Activated T-cell treated with anti-CD3 and anti-CD28 coated beads, Interleukin-2, amount 50 U/mL, for 1 hour (primary cell): ENCODE measurements at places on chromosomes 4 and X.

GRCh38 chr4:15396157-15396800 is 31.6 kb upstream of the C1QTNF7 start:
- peak; percentile 35 for DNase-seq

DNA sequence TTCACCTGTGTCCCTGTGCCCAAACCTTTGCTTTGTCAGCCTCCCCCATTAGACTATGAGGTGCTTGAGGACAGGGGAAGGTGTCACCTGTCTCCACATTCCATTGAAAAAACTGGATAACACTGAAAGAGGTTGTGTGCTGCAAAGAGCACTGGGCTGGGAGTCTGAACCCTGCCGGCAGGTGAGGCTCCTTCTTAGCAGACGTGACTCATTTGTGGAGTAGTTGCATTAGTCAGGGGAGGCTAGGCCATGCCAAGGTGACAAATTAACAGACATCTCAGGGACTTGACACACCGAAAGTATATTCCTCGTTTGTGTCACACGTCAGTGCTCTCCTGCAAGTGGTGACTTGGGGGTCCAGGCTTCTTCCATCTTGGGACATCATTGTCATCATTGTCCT is 95.9 kb upstream of the STX18 start:
- DNase-seq, result no peak

DNA sequence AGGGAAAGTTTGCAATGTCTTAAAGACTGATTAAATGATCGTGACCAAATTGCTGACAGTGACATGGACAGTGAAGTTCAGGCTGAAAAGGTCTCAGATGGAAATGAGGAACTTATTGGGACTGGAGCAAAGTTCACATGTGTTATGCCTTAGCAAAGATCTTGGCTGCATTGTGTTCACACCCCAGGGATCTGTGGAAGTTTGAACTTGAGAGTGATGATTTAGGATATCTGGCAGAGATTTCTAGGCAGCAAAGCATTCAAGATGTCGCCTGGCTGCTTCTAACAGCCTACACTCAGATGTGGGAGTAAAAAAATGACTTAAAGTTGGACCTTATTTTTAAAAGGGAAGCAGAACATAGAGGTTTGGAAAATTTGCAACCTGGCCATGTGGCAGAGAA is 21.4 kb downstream of the SCARB2 start:
- no peak for DNase-seq

- DNase-seq, result no peak
Measured at GRCh38 chrX:96430756-96431455, 253.7 kb upstream of the DIAPH2 start.

DNA sequence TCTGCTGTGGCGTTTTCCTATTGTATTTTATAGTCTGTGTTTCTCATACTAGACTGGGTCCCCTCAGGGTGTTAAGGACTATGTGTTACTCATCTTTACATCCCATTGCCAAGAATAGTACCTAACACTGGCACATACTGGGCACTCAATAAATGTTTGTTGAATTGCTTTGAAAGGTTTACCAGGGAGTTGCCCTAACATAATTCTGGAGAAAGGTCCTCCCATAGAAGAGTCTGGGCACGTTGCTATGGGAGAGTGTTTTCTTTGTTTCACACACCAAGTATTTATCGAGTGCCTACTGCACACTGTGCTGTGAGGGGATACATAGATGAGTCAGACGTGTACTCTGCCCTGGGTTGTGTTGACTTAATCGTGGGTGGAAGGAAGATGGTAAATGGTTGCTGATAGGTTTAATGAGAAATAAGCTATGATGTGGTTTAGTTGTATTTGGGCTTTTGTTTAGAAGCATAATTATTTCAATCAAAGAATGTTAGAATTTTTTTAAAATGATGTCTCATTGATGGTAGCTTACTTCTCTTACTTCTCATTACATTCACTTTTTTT is 42.9 kb downstream of the AFF1 start:
- no peak for DNase-seq

DNA sequence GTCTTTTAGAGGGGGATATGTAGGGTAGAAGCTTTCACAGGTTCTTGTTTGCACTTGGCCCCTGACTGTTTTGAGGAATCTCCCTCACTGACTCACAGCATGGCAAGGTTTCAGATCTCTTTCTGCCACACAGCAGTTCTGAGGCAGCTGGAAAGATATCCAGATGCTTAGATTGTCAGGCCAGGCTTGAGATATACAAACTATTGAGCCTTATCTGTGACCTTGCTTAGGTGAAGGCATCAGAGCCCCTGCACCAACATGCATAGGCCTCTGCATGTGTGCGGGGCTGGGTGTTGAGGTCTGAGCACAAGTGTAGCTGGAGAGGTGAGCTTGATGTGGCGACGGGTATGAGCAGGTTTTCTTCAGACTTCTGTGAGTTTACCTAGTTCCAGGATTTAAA is 80.9 kb upstream of the MSANTD1 start:
- DNase-seq, result no peak

- no peak for DNase-seq
Measured at GRCh38 chr4:22003878-22004277, 55.3 kb upstream of the KCNIP4 start.

GRCh38 chr4:36322921-36323354 is 41.5 kb downstream of the DTHD1 start:
- no peak for DNase-seq

- no peak for DNase-seq
Measured at GRCh38 chrX:13732246-13733067, 2.0 kb downstream of the TRAPPC2 start.

DNA sequence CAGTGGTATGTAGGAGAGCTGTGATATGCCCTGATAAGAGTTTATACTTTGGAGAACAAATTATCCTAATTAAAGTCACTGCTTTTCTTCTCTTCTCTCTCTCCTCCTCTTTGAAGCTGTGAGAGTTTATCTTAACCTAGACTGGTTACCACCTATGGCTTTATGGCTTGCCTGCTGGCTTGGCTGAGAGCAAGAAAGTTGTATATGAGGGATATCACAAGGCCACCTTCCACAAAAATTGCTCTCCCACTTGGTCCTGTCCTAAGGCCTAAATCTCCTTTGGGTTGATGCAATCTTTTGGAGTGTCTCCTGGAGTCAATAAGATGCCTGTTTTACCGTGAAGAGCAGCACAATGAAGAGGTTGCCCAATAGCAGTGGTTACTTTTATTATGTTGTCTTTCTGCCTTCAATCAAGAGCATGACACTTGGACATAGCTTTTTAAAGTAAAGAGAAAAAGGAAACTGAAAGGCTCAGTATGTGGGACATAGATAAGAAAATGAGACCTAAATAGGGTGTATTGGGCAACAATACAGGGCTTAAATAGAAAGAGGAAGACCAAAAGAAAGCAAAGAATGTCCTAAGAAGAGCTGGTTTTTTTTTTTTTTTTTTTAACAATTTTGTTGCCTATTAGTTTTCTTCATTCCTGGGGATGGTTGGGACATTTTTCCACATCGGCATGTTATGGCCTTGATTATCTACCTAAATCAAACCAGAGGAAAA is 9.2 kb downstream of the GUCY1A1 start:
- DNase-seq, result no peak

DNA sequence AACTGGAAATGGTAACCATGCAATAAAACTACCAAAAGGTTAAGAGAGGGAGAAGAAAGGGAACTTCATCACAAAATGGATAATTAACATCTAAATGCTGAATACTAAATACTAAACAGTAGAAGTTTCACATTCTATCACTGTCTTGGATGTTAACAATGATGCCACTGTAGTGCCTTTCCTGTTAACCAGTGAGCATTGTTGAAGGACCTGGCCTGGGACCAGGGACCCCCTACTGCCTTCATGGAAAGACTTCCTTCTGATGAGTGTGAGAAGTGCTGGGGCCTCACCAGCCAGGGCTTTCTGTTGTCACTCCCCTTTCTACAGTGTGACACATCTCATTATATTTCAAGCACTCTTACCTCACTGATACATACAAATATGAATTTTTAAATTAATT is 739.3 kb upstream of the FTHL17 start:
- no peak for DNase-seq

DNA sequence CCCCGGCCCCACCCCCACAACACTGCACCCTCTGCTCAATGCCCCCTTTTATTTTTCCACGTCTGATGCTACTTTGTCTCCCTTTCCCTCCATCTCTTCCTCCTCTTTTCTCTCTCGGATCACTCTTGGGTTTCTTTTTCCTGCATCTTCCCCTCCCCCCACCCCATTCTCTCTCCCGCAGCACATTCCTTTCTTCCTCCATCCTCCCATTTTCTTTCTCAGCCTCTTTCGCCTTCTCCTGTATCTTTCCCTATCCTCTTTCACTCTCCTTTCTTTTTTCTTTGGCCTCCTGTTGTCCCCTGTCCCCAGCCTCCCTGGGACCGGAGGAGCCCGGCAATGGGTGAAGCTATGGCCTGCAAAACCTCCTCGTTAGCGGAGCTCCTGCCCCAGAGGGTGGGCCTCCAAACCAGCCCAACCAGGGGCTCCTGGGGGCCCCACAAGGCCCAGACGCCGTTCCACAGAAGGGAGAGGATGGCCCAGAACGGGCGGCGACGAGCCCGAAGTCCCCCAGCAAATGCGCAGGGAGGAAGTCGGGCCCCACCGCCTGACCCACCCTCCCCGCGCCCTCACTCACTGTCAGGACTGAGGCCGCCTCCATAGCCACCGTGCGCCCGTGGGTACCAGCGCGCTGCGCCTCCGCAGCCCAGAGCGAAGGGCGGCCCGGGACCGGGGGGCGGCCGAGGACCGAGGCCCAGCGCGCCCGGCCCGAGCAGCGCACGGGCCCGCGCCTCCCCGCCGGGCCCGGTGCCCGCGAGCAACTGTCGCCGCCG is 807 bp downstream of the HMX1 start:
- DNase-seq, result no peak

GRCh38 chr4:79431839-79432238 is 23.8 kb upstream of the GK2 start:
- DNase-seq, result no peak

DNA sequence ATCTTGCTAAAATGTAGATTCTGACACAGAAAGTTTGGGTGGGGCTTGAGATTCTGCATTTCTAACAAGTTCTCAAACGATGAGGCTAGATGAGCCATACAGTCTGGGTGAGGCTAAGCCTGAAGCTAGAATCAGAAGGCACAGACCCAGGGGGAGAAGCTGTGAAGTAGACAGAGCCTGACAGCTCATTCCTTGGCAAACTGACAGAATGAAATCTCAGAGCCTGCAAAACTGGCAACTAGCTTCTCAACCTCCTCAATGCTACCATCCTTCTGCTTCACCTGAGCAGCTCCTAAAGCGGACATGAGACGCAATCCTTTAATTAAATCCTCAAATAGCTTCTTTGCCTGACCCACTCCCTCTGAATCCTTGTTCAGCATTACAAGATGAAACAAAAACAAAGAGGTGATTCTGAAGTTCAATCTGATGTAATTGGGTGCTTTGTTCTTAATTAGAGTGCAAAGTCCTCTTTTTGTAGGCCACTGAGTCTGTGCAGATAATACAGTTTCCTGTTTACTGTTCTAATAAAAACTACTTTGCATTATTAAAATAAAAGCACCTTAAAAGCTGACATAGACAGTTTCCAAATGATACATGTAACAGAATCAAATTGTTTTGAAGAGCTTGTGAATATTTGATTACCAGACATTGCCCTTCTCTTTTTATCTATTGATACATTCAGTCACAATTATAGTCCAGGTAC is 71.0 kb upstream of the BMP2K start:
- DNase-seq, result no peak

DNA sequence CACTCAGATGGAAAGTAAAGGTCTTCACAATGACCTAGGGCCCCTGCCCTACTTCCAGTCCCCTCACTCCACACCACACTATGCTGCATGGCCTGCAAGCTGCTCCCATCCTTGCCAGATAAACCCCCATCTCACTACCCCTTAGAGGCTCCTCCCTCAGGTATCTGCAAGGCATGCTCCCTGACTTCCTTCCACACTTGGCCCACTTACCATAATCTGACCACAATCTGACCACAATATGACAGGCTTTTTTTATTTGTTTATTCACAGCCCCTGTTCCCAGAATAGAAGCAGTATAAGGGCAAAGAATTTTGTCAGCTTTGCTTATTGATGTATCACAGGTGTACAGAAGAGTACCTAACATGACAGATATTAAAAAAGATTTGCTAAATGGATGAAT is 124.7 kb downstream of the CAMK2D start:
- peak; percentile 27 for DNase-seq

GRCh38 chr4:26086621-26087441 is 172.8 kb downstream of the SMIM20 start:
- no peak for DNase-seq

GRCh38 chr4:126986828-126987227 is 645.9 kb upstream of the INTU start:
- no peak for DNase-seq
